ENCODE measurements at places on chromosomes 3 and 15.

DNA sequence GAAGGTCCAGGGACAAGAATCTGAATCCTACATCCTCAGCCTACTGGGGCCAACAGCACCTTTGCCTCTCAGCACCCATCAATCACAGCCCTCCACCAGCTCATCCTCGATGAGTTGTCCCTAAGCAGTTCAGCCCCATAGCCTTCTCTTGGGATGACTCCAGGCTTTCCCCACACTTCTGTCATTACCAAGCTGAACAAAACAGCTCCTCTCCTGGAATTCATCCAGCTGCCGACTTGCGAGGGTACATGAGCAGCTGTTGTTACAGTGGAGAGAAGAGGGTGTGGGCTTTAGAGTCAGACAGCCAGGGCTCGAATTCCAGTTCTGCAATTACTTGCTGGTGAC lies 69.0 kb upstream of the THBS1 start:
- no peak for DNase-seq

DNA sequence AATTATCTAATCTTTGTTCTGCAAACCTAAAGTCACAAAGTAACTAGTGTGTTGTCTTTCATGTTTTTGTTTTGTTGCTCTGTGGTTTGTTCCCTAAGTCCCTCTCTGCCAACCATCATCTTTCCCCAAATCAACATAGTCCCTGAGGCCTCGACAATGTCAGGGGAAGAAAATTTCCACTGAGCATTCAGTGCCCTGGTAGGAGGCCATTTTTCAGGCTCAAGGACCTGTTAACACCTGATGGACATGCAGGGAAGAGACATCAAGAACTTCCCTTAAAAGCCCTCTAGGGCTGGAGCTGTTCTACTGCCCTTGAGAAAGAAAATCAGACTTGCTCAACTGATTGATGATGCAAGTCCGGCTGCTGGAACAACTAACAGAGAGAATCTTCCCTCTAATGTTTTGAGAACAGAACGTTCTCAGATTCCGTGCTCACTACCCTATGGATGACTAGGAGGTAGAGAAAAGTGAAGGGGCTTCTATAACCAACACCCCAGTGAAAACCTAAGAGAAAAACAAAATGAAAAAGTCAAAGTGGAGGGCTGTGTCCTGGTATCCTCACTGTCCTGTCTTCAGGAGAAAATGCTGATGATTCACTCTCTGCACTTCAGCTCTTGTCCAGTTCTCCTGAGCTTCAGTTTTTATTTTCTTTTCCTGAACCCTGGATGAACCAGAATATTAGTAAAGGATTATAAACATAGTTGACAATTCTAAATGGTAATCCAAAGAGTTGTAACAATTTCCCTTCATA lies 373.1 kb downstream of the FOXP1 start:
- no peak for DNase-seq

- no peak for DNase-seq
Measured at GRCh38 chr3:19898721-19899120, 35.3 kb downstream of the EFHB start.

DNA sequence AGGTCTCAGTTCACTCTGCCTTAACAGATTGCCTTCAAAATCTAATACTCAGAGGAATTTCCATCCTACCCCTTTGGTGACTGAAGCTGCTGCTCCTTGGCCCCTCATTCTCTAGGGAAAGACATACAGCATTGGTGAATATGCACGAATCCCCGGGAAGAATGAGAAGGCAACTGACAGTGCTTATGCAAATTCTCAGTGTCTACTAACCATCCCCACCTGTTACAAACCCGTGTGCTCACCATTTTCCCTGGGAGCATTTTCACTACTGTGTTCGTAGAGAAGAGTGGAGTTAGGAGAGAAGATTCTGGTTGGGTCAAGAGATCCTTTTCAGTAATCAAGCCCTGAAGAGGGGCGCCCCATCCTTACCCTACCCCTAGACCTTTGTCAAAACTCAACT lies 37.7 kb downstream of the SYNM start:
- DNase-seq: no peak

DNA sequence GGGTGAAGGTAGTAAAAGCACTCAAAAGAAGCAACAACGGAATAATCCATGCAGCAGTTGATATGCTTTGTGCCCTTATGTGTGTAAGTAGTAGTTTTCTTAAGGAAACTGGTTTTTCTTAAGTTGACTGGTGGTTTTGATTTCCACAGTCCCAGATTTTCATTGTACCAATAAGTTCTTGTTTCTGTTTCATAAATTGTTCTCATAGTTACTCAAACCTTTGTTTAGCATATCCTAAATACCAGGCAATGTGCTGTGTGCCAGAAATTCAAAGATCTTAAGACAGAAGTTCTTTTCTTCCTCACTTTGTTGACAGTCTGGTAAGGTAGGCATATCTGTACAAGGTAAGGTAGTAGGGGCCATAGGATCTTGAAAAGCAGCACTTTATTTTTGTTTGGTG lies 40.0 kb downstream of the DNAJC13 start:
- no peak for DNase-seq

DNA sequence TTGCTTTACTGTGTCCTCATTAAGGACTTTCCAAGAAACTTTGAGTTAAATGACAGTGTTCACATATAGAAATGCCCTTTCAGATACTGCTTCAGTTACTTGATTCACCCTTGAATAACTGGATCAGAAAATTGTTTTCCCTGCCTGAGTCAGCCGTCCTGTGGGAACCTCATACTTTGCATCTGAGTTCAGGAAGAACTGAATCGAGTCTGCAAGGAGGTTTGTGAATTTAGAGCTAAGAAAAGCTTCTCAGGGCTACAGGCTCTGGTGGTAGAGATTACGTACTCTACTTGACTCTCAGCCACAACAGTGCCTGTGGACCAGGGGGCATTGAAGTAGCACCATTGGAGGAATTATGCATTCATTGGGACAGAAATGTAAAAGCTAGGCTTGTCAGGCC lies 252.4 kb upstream of the C2CD4B start:
- DNase-seq: no peak

- no peak for DNase-seq
Measured at GRCh38 chr15:27757052-27757451, 342.1 kb downstream of the OCA2 start.

DNA sequence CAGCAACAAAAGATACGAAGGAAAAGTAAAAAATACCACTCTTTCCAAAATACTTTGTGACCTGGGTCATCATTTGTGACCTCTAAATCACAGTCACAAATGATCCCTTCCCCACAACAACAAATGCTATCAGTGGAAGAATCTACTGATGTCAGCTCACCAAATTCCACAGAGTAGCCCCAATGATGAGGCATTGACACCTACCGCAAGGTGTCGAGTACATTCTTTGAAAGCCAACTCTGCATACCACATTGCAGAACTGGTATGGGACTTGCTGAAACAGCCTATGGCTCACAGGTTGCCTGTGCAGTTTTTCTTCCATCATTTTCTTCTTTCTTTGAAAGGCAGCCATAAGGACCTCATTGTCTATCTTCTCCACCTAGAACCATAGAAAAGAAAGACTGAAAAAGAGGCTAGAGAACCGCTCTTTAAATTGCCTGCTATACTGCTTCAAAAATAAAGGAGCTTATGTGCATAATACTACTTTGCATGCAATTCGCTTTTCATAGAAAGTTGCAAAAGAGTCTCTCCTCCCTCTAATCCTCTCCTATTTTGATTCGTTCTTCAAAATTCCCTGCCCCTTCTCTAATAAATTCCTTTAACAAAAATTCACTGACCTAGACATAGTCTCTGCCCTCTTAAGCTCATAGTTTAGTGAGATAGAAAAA lies 21.4 kb upstream of the KPNA1 start:
- no peak for DNase-seq

GRCh38 chr15:92805080-92805690 lies 94.9 kb upstream of the CHD2 start:
- no peak for DNase-seq

GRCh38 chr3:190912736-190913135 lies 50.2 kb upstream of the GMNC start:
- DNase-seq: no peak
